ENCODE measurements at places on chromosomes 12 and 14. TPM values are rescaled to one million over a fixed set of nuclear protein-coding genes. Genes with fewer than 3 reads are reported as not detected.

DNA sequence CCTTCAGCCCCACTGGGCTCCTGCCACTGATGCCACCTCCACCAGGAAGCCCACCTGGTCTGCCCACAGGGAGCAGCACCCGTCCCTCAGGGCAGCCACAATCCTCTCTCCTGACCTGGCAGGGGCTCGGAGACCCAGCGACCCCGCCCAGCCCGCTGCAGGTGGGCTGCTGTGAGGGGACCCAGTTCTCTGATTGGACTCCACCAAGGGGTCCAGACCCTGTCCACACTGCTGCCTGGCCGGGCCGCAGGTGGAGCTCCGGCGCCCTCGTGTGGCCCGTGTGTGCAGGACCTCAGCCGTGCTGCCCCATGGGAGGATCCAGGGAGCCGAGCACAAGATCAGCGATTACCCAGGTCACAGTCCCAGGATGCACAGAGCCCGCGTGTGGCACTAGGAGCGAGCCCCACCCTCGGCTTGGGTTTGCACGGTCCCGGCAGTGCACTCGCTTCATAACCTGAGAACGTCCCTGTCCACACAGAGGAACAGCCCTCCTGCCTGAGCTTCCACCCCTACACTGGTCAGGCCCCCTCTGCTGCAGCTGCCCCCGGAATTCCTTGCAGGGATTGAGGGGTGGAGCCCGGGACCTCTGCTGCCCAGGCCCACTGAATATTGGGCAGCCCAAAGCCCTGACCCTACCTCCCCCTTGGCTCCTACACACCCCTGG is 35.4 kb upstream of the TMEM179 start:
- no peaks in the 10 kb centered on the region for H3K4me1 ChIP-seq
- peak; percentile 67 for DNase-seq
- H3K4me3 ChIP-seq, result no peak overlapping the region
- H3K36me3 ChIP-seq, result no peaks in the 10 kb centered on the region
- peaks cover 4% of the 10 kb centered on the region for H3K27me3 ChIP-seq

DNA sequence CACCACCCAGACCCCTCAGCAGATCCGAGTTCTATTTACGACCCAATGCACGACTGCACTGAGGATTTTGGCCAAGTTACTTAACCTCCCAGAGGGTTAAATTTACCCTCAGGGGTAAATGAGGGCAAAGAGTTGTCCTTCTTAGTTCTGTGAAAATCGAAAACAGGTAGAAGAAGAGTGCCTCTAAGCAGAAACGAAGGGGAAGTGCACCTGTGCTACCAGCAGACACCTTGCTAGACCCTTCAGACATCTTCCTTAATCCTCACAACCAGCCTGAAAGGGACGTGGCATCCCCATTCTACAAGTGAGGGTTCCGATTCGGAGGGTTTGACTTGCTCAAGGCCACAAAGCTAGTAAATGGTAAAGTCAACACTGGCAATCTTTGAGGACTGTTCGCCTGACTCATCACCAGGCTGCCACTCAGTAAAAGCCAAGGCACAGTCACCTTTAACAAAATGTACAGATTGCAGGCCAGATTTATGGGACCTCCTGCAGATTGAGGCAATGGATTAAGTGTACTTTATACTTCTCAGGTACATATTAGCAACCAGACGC is 1.6 kb downstream of the GSG1 start:
- peaks cover 12% of the 10 kb centered on the region for H3K4me1 ChIP-seq
- peak; percentile 69 for DNase-seq
- H3K27me3 ChIP-seq, result no peaks in the 10 kb centered on the region
- H3K36me3 ChIP-seq, result no peaks in the 10 kb centered on the region

DNA sequence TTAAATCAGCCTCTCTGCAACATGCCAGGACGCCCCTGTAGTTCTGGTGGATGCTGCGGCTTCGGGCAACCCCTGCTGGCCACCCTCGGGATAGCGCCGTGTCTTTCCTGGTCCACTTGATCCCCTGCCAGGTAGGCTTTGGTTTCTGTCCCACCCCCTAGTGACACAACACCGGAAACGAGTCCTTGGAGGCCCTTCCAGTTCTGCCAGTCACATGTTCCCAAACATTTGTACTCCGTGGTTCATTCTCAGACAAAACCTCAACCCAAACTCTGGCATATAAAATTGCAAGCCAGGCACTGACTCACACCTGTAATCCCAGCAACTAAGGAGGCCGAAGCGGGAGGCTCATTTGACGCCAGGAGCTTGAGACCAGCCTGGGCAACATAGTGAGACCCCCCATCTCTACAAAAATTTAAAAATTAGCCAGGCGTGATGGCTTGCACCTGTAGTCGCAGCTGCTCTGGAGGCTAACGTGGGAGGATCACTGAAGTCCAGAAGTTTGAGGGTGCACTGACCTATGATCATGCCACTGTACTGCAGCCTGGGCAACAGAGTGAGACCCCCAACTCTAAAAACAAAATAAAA is 37.0 kb downstream of the RASAL1 start:
- no peak overlapping the region for H3K4me3 ChIP-seq
- H3K27ac ChIP-seq, result no peak overlapping the region
- H3K27me3 ChIP-seq, result no peaks in the 10 kb centered on the region
- H3K36me3 ChIP-seq, result no peaks in the 10 kb centered on the region

DNA sequence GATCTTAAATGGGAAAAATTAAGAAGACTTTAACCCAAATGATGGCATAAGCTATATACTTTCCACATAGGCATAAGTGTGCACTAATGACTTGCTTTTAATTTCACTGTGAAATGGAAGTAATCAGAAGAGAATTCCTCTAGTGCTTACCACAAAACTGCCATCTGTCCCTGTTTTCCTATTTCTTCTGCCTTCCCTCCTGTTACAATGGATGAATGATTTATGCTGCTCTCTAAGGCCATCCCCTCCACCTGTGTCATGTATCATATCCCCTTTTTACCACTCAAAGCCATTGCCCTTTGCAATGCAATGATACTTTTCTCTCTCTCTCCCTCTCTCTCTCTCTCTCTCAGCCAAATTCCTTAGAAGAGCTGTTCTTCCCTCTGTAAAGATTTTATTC is 109.1 kb downstream of the C12orf50 start:
- no peak overlapping the region for H3K4me3 ChIP-seq
- H3K27me3 ChIP-seq, result no peaks in the 10 kb centered on the region
- no peaks in the 10 kb centered on the region for H3K36me3 ChIP-seq
- no peak overlapping the region for H3K27ac ChIP-seq
- DNase-seq, result no peak

DNA sequence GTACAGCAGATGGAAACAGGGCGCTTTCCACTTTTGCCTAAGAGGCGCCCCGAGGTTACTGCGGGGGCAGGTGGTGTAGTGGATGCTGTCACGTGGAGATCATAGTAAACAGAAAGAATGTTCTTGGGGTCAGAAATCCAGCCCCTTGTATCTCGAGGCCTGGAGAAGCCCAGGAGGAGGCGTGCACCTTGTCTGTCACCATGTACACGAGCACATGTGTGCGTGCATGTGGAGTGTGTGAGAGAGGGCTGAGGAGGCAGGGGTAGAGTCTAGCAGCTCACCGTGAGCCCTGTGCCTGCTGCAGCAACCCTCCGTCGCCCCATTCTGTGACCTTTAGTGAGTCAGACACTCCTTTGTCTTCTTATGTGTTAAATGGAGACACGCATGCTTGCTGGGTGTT is 59.0 kb downstream of the CACNA1C start:
- H3K27me3 ChIP-seq, result no peaks in the 10 kb centered on the region
- H3K4me3 ChIP-seq, result no peak overlapping the region
- H3K27ac ChIP-seq, result no peak overlapping the region
- peak; percentile 55 for DNase-seq
- H3K36me3 ChIP-seq, result peaks cover 5% of the 10 kb centered on the region

DNA sequence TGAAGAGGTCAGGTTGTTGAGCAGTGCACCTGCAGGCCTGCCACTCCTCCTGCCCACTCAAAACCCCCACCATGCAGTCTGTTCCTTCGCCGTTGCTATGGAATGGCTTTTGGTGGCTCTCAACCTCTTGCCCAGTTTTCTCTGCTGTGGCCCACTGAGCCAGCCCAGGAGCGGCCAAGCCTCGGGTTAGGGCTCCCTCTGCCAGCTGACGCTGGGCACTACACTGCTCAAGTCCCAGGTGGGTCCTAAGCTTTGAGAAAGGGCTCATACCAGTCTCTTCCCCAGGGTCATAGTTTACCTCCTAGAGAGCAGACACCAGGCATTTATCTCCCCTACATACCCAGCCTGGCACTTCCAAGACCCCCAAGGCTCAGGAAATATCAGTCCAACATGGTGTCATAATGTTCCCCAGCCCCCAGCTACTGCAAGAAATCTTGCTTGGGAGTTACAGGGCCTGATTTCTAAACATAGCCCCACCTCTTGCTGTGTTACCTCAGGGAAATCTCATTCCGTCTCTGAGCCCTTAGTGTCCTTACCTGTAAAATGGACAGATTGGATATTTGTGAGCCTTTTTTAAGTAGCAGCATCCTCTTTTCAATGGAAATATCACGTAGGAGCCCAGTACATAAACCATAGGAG is 59.4 kb downstream of the TSPAN11 start:
- no peak overlapping the region for H3K4me3 ChIP-seq
- DNase-seq, result peak; percentile 46
- no peak overlapping the region for H3K27ac ChIP-seq
- H3K4me1 ChIP-seq, result no peaks in the 10 kb centered on the region
- no peaks in the 10 kb centered on the region for H3K36me3 ChIP-seq
- no peaks in the 10 kb centered on the region for H3K27me3 ChIP-seq

DNA sequence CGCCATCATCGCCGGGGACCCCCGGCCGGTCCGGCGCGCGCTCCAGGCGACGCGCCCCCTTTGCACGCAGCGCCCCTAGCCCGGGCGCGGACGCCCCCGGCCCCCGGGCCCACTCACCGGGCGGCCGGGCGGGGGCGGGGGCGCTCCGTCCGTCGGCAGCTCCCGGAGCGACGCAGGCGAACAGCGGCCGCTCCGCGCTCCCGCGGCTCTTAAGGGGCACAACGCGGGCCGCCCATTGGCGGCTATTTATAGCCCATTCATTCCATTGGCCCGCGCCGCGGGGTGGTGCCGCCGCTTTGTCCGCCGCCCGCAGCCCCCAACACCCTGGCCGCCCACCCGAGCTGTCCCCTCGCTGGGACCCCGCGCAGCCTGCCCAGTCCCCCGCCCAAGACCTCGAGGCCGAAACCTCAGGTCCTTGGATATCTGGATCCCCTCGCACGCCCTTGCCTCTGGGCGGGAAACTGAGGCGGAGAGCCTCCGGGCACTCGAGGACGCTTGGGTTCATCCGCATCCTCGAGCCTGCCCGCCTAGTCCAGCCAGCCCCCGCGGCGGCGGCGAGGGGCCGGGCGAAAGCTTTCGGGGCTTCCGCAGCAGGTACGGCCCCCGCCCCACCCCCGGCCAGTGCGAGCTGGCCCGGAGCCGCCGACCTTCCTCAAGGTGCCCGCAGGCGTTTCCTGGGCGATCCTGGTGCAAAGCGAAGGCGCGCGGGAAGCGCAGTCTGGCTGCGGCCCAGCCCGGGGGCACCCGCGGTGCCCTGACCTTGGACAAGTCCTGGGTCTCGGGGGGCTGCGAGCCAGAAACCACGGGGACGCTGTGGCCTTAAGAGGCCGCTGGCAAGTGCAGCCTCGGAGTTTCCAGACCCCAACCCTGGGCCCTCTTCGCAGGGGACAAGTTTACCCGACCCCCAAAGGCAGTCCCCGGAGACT is at the start of gene CKB:
TSS of gene CKB (minus strand) at position 182 of the 926 bp plus-strand sequence. CDS start 337 bp downstream, outside the sequence.
- peaks cover 41% of the 10 kb centered on the region for H3K36me3 ChIP-seq
- peaks cover 3% of the 10 kb centered on the region for H3K27me3 ChIP-seq
- no peak within 1 kb of the TSS for H3K27ac ChIP-seq
- H3K4me3 ChIP-seq, result peak within 1 kb of the TSS; percentile 59
- H3K4me1 ChIP-seq, result no peaks in the 10 kb centered on the region

GPR135 gene
- polyA plus RNA-seq, result 2.9 TPM

MIPOL1 gene
- polyA plus RNA-seq, result 0.45 TPM

RIPK3 gene
- 16.7 TPM for polyA plus RNA-seq

PPP4R4 gene
- polyA plus RNA-seq, result not detected

KCNC2 gene
- polyA plus RNA-seq, result not detected

Data from small intestine (tissue), 16 donors.